ENCODE measurements at places on chromosomes 12 and 14. TPM values are rescaled to one million over a fixed set of nuclear protein-coding genes. Genes with fewer than 3 reads are reported as not detected.

Gene MMP19
- 2.1 TPM for total RNA-seq

- no peak for DNase-seq
- H3K27me3 ChIP-seq, result no peaks in the 10 kb centered on the region
- H3K4me1 ChIP-seq, result no peaks in the 10 kb centered on the region
- no peak overlapping the region for H3K27ac ChIP-seq
- H3K4me3 ChIP-seq, result no peak overlapping the region
Observed at GRCh38 chr12:93974252-93974651, 174.1 kb upstream of the PLXNC1 start.

Gene CLEC1B
- total RNA-seq, result not detected

Gene LBHD2
- not detected for total RNA-seq

- no peaks in the 10 kb centered on the region for H3K36me3 ChIP-seq
- H3K4me1 ChIP-seq, result no peaks in the 10 kb centered on the region
- no peaks in the 10 kb centered on the region for H3K27me3 ChIP-seq
- no peak overlapping the region for H3K27ac ChIP-seq
Observed at GRCh38 chr12:86914721-86915120, 658.5 kb upstream of the MGAT4C start.

DNA sequence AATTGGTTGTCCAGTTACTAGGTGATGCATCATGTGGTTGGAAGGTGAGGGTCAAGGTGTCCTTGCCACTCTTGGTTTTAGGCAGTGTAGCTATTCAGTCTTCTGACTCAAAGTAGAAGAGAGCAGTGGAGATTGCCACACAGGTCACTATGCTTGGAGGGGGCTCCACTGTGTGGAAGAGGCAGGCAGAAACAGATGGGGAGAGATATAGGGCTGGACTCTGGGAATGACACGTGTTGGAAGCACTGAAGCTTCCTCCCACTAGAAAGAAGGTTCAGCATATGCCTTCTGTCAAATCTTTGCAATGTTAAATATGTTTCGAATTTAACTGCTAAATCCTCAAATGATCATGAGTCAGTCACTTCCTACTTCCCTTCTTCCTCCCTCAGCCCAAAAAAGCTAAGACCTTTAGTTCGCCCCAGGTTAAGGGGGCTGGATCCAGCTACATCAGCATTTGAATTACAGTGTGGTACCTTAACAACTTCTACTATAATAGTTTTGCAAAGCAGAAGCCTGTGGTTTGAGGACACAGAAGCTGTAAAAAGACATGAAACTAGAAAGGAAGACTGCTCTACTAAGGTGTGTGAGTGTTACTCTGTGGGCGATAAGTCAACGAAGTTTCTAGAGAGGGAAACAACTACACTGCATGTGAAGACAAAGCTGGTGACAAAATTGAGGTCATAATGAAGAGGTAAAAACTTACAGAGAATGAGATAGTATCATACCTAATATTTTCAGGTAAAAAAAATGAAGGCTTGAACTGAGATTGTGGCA, 228.0 kb downstream of the NELL2 start:
- H3K4me1 ChIP-seq, result no peaks in the 10 kb centered on the region
- no peaks in the 10 kb centered on the region for H3K27me3 ChIP-seq
- no peak for DNase-seq
- no peak overlapping the region for H3K4me3 ChIP-seq
- H3K36me3 ChIP-seq, result no peaks in the 10 kb centered on the region
- H3K27ac ChIP-seq, result no peak overlapping the region

DNA sequence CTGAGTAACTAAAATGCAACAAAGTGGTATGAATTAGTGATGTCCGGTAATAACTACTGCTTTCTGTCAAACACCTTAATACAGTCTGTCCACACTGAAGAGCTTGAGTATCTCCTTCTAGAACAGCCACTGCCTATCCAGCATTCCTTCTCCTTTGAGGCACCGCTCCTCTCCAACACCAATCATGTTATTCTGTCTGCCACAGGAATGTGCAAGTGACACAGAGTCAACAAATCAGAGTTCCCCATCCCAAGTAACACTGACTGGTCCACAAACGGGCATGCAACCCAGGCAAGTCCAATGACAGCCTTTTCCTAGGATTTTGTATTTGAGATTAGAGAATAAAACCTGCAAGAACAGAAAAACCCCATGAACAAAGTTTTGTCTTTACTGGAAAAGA, 3.8 kb downstream of the GXYLT1 start:
- no peaks in the 10 kb centered on the region for H3K27me3 ChIP-seq
- no peaks in the 10 kb centered on the region for H3K4me1 ChIP-seq
- no peak for DNase-seq
- H3K27ac ChIP-seq, result no peak overlapping the region
- H3K36me3 ChIP-seq, result no peaks in the 10 kb centered on the region

GRCh38 chr12:42167711-42168110, 23.0 kb upstream of the GXYLT1 start:
- H3K27ac ChIP-seq, result no peak overlapping the region
- no peaks in the 10 kb centered on the region for H3K36me3 ChIP-seq
- no peaks in the 10 kb centered on the region for H3K4me1 ChIP-seq
- no peak for DNase-seq
- no peak overlapping the region for H3K4me3 ChIP-seq

DNA sequence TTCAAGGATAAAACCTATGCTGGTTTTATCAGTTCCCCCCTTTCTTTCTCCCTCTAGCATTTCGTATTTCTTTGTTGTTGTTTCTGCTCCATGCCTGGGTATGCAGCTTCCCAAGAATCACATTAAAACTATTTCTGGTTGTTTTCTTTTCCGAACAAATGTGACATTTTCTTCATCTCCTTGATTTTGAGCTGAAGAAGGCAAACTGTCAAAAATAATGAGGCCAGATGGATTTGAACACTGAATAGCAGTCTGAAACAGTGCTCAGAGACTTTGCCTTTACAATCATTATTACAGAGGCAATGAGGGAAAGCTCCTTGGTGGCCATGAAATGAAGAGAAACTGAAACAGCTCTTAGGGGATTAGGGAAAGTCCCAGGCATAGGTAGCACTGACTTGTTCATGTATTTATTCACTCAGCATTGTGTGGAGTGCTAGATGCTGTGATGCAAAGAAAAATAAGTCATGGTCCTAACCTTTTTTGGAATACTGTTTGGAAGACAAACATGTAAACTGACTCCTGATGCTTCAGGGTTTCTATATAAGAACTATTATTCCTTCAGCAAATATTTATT, 319.5 kb downstream of the FUT8 start:
- H3K36me3 ChIP-seq, result no peaks in the 10 kb centered on the region
- no peaks in the 10 kb centered on the region for H3K27me3 ChIP-seq
- no peak overlapping the region for H3K27ac ChIP-seq
- no peak for DNase-seq
